Glutamatergic neuron (in vitro differentiated cells): ENCODE measurements at places on chromosomes 5 and 9. TPM values are rescaled to one million over a fixed set of nuclear protein-coding genes. Genes with fewer than 3 reads are reported as not detected.

DNA sequence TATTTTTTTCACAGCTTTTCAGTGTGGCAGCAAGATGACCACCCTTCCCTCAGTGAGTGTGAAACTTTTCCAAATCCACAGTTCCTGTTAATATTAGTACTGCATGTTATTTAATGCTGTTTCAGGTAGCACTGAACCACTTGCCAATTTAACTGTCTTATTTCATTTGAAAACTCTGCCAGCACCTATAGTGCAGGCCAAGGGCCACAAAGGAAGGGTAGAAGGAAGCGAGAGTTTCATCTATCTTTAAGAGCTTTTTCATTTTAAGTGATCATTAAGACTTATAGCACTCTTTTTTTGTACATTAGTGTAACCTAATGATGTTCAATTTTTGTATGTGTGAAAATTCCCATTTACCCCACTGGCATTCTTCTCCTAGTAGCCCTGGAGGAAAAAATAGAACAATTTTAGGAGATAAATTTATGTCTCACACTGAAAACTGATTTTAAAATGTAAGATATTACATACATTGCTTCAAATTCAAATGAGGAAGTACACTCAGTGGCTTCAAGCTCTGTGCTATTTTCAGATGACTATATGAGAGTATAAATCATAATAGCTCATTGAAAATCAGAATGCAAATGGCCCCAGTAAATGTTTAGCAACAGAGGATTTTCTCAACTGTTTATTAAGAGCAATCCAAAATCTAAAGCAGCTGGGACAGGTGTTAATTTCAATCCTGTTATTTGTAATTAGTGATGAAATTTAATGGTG lies 820.5 kb downstream of the PTPRD start:
- DNase-seq, result no peak

- no peak for DNase-seq
Observed at GRCh38 chr5:37831821-37832534, 7.9 kb downstream of the GDNF start.

PCDHB10 gene
- 17.7 TPM for total RNA-seq

KIF24 gene
- total RNA-seq, result 0.78 TPM

DNA sequence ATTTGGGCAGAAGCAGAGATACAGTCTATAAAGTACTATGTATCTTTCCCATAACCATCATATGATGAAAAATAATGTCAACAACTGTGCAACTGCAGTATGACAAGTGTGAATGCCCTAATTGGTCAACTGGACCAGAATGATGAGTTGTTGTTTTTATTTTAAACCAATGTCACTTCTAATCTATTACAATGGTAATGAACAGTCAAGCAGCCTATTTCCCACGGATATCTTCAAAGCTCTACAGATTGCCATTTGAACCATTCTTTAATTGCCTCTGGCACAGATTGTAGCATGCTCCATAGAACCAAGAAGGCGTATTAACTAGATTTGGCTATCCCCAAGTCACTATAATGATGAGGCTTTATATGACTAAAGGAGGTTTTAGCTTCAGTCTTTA lies 233.6 kb downstream of the TRPM3 start:
- DNase-seq, result no peak

SLC31A2 gene
- 1.6 TPM for total RNA-seq

DNA sequence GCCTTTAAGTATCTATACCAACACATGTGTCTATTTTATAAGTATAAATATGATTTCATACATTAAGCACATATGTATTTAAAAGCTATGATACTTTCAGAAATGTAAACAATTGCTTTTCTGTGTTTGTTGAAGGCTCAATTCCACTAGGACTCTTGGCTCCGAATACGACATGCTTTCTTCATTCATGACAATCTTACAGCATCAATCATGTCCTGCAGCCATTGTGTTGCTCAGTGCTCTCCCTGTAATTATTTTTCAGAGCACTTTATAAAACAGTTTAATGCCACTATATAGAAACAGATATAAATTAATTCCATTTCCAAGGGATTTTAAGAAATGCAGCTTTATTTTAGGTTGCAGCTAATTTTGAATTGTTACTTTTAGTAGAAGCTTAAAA lies 167.3 kb downstream of the TAF11L14 start:
- no peak for DNase-seq

GRCh38 chr9:123848447-123849085 lies 81.4 kb downstream of the DENND1A start:
- no peak for DNase-seq

ARSI gene
- not detected for total RNA-seq

- DNase-seq, result no peak
Observed at GRCh38 chr5:105803431-105803830, 1867.3 kb downstream of the EFNA5 start.

SPATA6L gene
- 0.59 TPM for total RNA-seq

- DNase-seq, result peak; percentile 20
Observed at GRCh38 chr9:3027210-3027609, 183.3 kb upstream of the PUM3 start.

TOR2A gene
- 27.5 TPM for total RNA-seq

ENG gene
- total RNA-seq, result not detected

DNA sequence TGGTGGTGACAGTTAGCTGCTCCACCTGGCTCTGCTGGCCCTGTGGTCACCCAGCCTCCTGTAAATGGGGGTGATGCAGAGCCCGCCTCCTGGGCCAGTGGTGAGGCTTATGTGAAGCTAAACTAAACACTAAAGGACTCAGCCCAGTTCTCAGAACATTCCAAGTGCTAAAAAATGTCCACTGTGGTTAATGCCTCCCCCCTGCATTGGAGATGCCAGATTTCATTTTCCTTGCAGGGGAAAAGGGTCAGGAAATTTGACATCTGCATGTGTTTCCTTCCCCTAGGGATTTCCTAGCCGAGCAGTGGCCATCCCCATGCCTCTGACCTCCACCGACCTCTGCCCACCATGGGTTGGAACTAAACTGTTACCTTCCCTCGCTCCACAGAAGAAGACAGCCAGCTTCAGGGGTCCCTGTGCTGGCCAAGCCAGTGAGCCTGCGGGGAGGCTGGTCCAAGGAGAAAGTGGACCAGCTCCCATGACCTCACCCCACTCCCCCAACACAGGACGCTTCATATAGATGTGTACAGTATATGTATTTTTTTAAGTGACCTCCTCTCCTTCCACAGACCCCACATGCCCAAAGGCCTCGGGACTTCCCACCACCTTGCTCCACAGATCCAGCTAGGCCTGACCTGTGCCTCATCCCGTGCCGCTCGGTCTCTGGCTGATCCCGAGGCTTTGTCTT lies 13.0 kb downstream of the CD74 start:
- no peak for DNase-seq

GRCh38 chr5:94693043-94693822 lies 74.8 kb downstream of the SLF1 start:
- DNase-seq, result no peak

PLPP7 gene
- 17.3 TPM for total RNA-seq

- no peak for DNase-seq
Observed at GRCh38 chr9:107513464-107514100, 24.0 kb upstream of the KLF4 start.

GRCh38 chr5:104088876-104089778 lies 526.5 kb upstream of the NUDT12 start:
- no peak for DNase-seq

DNA sequence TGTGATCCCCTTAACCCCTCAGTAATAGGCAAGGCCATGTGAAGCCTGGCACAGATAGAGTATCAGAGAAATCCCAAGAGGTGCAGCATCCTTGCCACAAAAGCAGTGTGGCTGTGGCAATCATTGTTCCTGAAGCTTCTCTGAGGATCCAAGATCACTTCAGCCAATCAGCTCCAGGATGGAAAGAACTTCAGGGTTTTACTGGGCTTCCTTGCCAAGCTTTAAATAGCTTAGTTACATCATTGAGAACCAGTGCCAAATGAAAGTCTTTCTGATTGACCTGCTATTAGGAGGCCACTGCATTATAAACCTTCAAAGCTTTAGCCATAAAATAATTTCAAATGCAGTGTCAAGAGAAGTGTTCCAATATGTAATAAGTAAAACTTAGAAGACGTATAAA lies 430.6 kb downstream of the PIK3R1 start:
- DNase-seq, result no peak

DNA sequence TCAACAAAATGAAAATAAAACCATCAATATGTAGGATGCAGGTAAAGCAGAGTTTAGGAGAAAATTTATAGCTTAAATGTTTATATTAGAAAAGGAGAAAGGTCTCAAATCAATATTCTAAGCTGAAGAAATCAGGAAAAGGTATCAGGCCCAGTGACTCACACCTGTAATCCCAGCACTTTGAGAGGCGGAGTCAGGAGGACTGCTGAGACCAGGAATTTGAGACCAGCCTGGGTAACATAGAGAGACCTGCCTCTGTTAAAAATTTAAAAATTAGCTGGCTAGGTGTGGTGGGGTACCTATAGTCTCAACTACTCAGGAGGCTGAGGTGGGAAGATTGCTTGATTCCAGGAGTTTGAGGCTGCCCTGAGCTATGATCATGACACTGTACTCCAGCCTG lies 32.2 kb downstream of the CCDC69 start:
- no peak for DNase-seq

DMGDH gene
- 1.7 TPM for total RNA-seq

- no peak for DNase-seq
Observed at GRCh38 chr5:138944527-138945322, 69.6 kb upstream of the LRRTM2 start.

DNA sequence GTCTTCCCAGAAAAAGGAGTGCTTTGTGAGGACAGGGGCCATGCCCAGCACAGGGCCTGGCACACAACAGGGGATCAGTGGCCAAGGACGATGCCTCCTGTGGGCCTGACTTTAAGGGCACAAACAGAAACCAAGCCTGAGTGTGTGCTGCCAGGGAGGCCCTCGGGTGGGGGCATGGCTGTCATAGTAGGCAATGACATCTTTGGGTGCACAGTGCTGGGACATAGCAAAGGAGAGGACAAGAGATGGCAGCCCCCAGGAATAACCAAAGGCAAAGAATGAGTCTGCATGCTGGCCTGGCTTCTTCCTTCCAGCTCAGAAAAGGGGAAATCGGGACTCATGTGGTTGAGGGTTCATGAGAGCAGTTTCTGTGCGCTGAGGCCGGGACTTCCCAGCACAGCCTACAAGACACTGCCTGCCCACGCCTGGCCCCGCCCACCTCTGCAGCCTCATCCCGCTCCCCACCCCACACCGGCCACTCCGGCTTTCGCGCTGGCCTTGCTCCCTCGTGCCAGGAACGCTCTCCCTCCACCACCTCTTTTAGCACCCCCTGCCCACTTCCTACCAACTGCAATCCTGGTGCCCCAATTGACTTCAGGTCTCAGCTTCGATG lies 13.8 kb upstream of the LHX2 start:
- peak; percentile 55 for DNase-seq

DRD1 gene
- not detected for total RNA-seq

DNA sequence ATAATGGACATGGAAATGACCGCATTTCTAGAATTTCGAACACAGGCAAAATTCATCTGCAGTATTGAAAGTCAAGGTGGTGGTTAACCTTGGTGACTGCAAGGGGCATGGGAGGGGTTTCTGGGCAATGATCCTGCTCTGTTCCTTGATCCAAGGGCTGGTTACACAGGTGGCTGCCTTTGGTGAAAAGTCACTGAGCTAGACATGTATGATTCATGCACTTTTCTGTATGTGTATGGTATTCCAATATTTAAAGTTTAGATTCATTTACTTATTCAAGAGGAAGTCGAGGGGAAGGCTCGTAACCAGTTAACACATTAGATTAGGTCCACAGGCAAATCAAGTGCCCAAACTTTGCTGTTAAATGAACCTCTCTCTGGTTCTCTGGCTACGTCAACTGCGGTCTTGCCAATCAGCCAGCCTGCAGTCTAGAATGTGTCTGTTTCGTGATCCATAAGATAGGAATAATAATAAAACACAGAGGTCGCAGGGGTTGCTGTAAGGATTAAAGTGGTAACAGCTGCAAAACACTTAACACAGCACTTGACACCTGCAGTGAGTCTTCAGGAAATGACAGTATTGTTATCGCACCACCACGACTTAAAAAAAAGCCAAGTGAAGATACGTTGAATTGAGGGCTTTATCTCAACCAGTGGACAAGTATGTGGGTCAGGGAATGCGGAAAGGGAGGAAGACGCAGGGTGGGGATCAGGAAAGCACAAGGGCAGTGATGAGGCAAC lies 92.5 kb downstream of the TLE1 start:
- DNase-seq, result no peak

FAM200C gene
- 5.1 TPM for total RNA-seq

DNA sequence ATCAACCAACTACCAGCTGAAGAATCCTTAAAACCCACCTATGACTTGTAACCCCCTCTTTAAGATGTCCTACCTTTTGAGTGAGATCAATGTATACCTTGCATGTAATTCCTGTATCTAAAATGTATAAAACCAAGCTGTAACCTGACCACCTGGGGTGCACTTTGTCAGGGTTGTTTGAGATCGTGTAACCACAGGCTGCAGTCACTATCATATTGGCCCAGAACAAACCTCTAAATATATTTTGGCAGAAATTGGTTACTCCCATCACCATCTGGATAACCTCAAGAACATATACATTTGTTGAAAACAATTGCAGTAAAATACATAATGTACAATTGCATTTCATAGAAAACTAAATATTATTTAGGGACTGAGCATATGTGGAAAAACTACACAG lies 8.4 kb downstream of the CARNMT1 start:
- DNase-seq, result no peak

TXNDC8 gene
- not detected for total RNA-seq

DNA sequence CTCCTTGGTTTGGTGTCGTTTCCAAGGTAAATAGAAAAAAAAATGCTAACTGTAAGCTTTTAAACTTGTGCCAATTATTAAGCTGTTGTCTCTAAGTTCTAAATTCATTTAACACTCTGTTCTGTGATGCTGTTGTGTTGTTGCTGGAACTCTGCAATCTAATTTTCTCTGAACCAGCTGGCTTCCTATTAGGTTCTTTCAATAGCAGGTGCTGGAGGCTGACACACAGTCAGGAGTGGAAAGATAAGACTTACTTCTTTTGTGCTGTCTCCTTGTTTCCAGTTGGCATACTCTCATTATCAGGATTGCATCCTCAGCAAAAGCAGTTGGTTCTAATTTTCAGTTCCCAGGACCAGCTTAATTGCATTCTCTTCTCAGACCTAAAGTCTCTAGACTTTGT lies 1252.6 kb upstream of the NUDT12 start:
- DNase-seq, result no peak

GRCh38 chr9:122785269-122785668 lies 3.5 kb upstream of the OR5C1 start:
- no peak for DNase-seq

DNA sequence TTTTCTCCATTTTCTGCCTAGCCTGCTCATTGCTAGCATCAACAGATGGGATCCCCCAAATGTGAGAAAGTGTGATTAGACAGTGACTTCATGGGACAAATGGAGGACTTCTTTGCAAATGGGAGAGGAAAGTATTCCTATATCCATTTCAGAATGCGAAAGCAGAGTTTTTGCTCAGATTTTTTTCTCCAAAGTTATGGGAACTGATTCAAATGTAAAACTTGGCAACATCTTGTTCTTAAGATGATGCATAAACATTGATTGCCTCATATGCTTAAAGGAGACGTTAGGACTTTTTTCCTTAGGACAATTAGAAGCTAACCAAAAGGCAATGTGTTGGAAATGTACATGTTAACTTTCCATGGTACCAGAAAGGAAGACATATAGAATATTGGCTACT lies 704.3 kb upstream of the ZNF608 start:
- DNase-seq, result no peak

GRCh38 chr9:131031005-131031641 lies 22.1 kb downstream of the LAMC3 start:
- no peak for DNase-seq
